Common myeloid progenitor, CD34-positive (primary cell): ENCODE measurements at places on chromosomes 2 and 18.
A peak's percentile ranks its signal among the peaks of the same experiment; 100 is the strongest.

GRCh38 chr18:67517444-67517765 lies 885 bp upstream of the DSEL start:
- peaks cover 14% of the 10 kb centered on the region for H3K4me1 ChIP-seq
- peak overlapping the region; percentile 79 for H3K4me3 ChIP-seq
- DNase-seq: peak; percentile 28
- H3K36me3 ChIP-seq: no peaks in the 10 kb centered on the region

DNA sequence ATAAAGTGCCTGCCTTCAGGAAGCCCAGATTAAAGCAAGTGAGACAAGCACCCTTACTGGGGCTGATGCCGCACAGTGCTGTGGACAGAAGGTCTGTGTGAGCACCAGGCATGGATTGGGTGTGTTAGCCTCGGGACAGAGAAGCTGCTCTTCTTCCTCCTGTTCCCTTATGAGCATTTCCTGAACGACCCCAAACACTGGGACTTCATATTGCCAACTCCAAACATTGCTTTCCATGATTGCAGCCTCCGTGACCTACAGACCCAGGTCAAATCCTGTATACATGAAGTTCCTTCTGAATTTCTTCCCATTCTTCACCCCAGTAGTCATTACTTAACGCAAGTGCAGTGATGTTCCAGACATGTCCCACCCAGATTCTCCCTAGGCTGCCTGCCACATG lies 129.8 kb upstream of the ALKAL2 start:
- no peak for DNase-seq
- H3K27ac ChIP-seq: no peak overlapping the region
- H3K27me3 ChIP-seq: no peaks in the 10 kb centered on the region
- H3K4me3 ChIP-seq: no peak overlapping the region

GRCh38 chr2:109260886-109261700 lies 132.1 kb downstream of the SH3RF3 start:
- H3K27ac ChIP-seq: no peak overlapping the region
- DNase-seq: no peak
- H3K4me1 ChIP-seq: peaks cover 8% of the 10 kb centered on the region
- H3K27me3 ChIP-seq: no peaks in the 10 kb centered on the region
- no peak overlapping the region for H3K4me3 ChIP-seq

DNA sequence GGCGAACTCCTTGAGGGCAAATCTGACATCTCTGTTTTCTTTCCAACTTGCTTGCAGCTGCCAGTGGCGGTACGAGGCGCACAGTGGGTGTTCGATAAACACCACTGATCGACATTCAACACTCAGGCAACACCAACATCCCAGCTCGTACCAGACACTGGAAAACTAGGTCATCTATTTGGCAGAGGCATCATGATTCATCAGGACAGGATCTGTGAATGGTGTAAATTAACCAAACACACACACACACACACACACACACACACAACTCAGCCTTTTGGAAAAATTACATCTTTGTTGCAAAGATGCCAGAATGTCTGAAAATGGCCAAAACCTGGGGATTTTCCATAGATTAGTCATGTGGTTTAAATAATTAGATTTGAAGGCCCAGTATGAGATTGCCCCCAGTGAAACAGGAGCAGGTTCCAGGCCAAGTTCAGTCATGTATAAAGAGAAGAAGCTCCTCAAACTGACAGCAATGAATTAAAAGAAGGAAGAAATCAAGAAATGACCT lies 150.5 kb upstream of the NCKAP5 start:
- H3K27ac ChIP-seq: no peak overlapping the region
- H3K36me3 ChIP-seq: no peaks in the 10 kb centered on the region
- no peaks in the 10 kb centered on the region for H3K4me1 ChIP-seq
- no peaks in the 10 kb centered on the region for H3K27me3 ChIP-seq
- H3K4me3 ChIP-seq: no peak overlapping the region
- DNase-seq: no peak

- H3K27me3 ChIP-seq: no peaks in the 10 kb centered on the region
- no peak overlapping the region for H3K4me3 ChIP-seq
- no peaks in the 10 kb centered on the region for H3K4me1 ChIP-seq
Measured at GRCh38 chr18:33700513-33700976, 122.5 kb downstream of the ASXL3 start.

DNA sequence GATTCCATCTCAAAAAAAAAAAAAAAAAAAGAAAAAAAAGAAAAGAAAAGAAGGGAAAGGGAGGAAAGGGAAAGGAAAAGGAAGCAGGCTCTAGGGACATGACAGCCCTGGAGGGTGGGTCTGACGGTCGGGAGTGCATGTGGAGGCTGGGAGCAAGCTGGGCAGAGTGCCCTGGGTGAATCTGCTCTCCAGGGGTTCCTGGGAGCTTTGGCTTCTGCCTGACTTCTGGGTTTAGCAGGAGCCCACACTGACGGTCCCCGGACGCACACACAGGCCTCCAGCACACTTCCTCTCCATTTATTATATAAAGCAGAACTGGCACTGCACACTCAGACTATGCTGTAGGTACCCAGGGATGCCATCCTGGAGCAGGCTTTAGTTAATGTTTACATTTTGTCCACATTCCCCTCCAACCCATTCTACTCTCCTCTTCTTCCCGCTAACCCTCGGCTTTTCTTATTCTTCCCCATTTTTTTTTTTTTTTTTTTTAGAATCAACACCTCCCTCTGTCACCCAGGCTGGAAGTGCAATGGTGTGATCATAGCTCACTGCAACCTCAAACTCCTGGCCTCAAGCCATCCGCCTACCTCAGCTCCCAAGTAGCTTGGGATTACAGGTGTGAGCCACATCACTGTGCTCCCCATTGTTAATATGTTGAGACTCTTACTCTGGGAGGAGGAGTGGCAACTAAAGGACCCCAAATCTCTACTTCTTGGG lies 151.1 kb upstream of the SLC1A4 start:
- H3K4me1 ChIP-seq: peaks cover 8% of the 10 kb centered on the region
- no peak for DNase-seq
- peak overlapping the region; percentile 38 for H3K4me3 ChIP-seq
- H3K27ac ChIP-seq: no peak overlapping the region
- H3K27me3 ChIP-seq: no peaks in the 10 kb centered on the region

DNA sequence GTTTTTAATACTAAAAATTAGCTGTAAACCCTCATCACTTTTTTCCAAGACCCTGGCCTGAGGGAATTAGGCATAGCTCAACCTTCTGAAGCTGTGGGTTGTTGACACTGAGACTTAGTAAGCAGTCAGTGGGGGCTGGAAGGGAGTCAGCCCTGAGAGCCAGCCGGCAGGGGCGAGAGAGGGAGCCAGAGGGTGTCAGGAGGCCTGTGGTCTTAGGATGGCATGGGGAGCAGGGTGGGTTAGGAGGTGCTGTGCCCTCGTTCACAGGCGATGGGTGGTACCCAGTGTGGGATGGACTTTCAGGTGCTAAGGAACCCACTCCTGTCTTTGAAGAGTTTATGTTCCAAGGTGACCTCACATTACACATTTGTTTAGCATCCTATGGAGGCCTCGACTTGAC lies 49.3 kb downstream of the IL1RL2 start:
- H3K36me3 ChIP-seq: no peaks in the 10 kb centered on the region
- no peak for DNase-seq
- H3K27me3 ChIP-seq: no peaks in the 10 kb centered on the region
- H3K4me3 ChIP-seq: no peak overlapping the region
- H3K4me1 ChIP-seq: no peaks in the 10 kb centered on the region

DNA sequence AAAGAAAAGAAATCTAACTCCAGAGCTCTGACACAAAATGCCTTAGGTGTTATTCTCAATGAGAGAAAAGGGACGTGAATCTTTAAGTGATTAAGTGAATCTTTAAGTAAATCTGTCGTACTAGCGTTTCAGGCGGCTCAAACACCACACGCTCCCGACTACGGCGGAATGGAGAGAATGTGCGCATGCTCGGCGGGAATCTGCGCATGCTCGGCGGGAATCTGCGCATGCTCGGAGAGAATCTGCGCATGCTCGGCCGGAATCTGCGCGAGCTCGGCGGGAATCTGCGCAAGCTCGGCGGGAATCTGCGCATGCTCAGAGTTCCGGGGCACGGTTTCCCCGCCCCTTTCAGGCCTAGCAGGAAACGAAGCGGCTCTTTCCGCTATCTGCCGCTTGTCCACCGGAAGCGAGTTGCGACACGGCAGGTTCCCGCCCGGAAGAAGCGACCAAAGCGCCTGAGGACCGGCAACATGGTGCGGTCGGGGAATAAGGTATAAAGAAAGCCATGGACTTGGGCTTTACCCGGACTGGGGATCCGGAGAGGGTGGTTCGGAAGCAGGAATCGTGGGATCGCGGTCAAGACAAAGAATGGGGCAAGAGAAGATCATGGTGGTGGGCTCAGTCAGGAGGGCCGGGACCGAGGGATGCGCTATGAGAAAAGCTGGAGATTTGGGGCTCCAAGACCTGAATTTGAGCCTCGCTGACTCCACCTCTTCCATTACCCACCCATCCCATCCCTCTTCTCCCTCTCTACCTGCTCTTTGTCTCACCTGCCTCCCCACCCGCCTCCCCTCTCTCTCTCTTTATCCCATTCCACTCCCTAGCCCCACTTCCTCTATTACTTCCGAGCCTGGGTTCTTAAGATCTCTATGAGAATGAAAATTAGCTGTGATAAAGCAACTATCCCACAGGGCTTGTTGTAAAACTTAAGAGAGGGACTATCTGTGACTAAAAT lies at the start of gene XRCC5:
TSS of gene XRCC5 (plus strand) at position 382 of the 955 bp plus-strand sequence. CDS start at position 471, 89 bp downstream.
- peak within 1 kb of the TSS; percentile 98 for H3K27ac ChIP-seq
- peaks cover 35% of the 10 kb centered on the region for H3K36me3 ChIP-seq
- H3K4me3 ChIP-seq: peak within 1 kb of the TSS; percentile 97
- peaks cover 16% of the 10 kb centered on the region for H3K4me1 ChIP-seq
- H3K27me3 ChIP-seq: no peaks in the 10 kb centered on the region

DNA sequence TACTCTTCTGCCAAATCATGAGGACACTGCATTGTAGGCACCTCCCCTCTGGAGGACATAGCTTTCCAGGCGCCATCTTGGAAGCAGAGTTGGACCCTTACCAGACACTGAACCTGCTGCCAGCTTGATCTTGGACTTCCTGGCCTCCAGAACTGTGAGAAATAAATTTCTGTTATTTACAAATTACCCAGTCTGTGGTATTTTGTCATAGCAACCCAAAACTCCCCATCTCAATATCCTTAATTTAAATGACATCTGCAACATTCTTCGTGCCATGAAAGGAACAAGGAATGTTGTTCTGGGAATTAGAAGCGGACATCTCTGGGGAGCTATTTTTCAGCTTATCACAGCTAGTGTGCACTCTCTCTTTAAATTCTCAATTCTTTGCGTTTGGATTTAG lies 57.4 kb upstream of the CHRNA1 start:
- no peaks in the 10 kb centered on the region for H3K36me3 ChIP-seq
- H3K27ac ChIP-seq: no peak overlapping the region
- no peak for DNase-seq
- H3K27me3 ChIP-seq: no peaks in the 10 kb centered on the region
- H3K4me3 ChIP-seq: no peak overlapping the region

GRCh38 chr2:12232876-12233275 lies 483.9 kb upstream of the TRIB2 start:
- DNase-seq: no peak
- no peaks in the 10 kb centered on the region for H3K4me1 ChIP-seq
- no peak overlapping the region for H3K27ac ChIP-seq
- H3K4me3 ChIP-seq: no peak overlapping the region

- H3K27me3 ChIP-seq: no peaks in the 10 kb centered on the region
- H3K4me3 ChIP-seq: no peak overlapping the region
- no peaks in the 10 kb centered on the region for H3K4me1 ChIP-seq
- no peaks in the 10 kb centered on the region for H3K36me3 ChIP-seq
- no peak for DNase-seq
Measured at GRCh38 chr2:238940806-238941205, 92.9 kb downstream of the TWIST2 start.

GRCh38 chr2:150421126-150421651 lies 66.3 kb downstream of the RND3 start:
- no peaks in the 10 kb centered on the region for H3K4me1 ChIP-seq
- H3K4me3 ChIP-seq: no peak overlapping the region
- no peak overlapping the region for H3K27ac ChIP-seq
- no peaks in the 10 kb centered on the region for H3K36me3 ChIP-seq
- no peaks in the 10 kb centered on the region for H3K27me3 ChIP-seq

DNA sequence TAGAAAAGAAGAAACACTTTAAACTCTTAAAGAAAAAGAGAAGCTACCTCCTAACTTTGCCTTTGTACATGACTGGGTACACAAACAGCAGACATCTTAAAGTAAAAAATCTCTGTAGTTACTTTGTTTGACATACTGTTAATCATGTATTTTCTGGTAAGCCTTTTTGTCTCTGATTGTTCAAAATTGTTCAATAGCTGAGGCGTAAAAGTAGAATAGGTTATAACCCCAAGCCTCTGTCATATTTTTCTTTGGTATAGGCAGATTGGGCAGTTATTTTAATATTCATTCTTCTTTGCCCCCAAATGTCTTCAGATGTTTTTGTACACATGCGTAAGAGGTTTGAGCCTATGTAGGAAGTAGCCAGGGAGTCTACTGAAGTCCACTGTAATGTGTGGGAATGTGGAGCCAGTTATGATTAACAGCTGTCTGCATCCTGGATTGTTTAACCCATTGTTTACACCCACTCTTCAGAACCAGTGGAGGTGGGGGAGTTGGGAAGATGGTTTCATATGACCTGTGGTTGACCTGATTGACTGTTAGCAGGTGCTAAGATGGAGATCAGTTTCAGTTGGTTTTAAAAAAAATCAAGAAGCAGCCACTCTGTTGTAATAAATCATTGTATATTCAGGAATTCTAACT lies 150.5 kb downstream of the TANC1 start:
- peaks cover 2% of the 10 kb centered on the region for H3K4me1 ChIP-seq
- no peaks in the 10 kb centered on the region for H3K36me3 ChIP-seq
- no peak overlapping the region for H3K4me3 ChIP-seq

- no peak overlapping the region for H3K27ac ChIP-seq
- H3K27me3 ChIP-seq: no peaks in the 10 kb centered on the region
- no peaks in the 10 kb centered on the region for H3K4me1 ChIP-seq
- no peak overlapping the region for H3K4me3 ChIP-seq
Measured at GRCh38 chr2:194271293-194271961, 1385.6 kb upstream of the SLC39A10 start.

GRCh38 chr2:53715568-53715967 lies 52.0 kb upstream of the CHAC2 start:
- no peak overlapping the region for H3K4me3 ChIP-seq
- no peak for DNase-seq
- no peaks in the 10 kb centered on the region for H3K4me1 ChIP-seq
- H3K27me3 ChIP-seq: no peaks in the 10 kb centered on the region

- no peaks in the 10 kb centered on the region for H3K27me3 ChIP-seq
Measured at GRCh38 chr18:14947482-14948162, 199.7 kb downstream of the ANKRD30B start.

GRCh38 chr2:123769001-123769400 lies 256.1 kb upstream of the CNTNAP5 start:
- no peaks in the 10 kb centered on the region for H3K36me3 ChIP-seq
- H3K27ac ChIP-seq: no peak overlapping the region
- H3K4me1 ChIP-seq: peaks cover 24% of the 10 kb centered on the region
- DNase-seq: no peak
- H3K4me3 ChIP-seq: no peak overlapping the region

DNA sequence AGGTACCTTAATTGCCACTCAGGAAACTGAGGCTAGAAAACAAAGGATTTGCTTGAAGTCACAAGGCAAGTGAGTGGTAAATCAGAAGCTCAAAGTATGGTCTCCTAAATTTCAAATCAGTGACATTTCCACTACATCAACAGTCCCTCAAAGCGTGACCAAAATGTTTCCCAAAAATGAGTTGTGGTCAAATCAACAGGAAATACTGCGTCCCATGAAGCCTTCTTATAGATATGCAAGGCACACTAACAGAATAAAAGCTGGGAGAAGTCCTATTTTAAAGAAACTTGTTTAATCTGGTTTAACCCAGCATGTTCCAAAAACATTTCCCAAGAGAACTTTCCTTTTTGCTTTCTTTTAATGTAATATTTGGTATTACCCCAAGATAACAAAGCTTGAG lies 249.4 kb downstream of the EXOC6B start:
- H3K27ac ChIP-seq: no peak overlapping the region
- H3K4me3 ChIP-seq: no peak overlapping the region
- DNase-seq: no peak
- peaks cover 4% of the 10 kb centered on the region for H3K4me1 ChIP-seq
